ENCODE measurements at places on chromosomes 16 and 17.
A peak's percentile ranks its signal among the peaks of the same experiment; 100 is the strongest.

DNA sequence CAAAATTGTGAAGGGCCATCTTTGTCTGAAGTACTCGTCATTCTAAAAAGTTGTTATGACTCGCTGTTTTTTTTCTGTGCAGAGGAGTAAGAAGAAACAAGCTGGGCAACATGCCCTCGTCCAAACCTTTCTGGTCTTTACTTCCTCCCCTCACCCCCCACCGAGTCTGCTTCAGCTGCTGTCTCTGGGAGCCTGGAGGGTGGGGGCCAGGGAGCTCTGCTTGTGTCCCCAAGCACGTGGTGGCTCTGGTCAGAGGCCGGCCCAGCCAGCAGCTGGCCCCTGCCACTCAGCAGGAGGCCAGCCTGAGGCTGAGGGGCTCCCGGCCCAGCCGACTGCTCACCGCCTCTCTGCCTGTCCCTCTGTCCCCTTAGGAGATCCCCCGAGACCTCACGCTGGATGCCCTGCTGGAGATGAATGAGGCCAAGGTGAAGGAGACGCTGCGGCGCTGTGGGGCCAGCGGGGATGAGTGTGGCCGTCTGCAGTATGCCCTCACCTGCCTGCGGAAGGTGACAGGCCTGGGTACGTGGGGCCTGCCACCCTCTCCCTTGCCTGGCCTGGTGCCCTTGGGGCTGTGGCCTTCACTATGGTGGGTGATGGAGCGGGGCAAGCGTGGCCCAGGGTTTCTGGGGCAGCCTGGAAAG lies 53.7 kb upstream of the LGALS9 start:
- no peak for DNase-seq

GRCh38 chr16:24540602-24541210 lies 1.3 kb downstream of the RBBP6 start:
- no peak for DNase-seq

GRCh38 chr16:83308414-83308813 lies 499.4 kb upstream of the HSBP1 start:
- DNase-seq: no peak

DNA sequence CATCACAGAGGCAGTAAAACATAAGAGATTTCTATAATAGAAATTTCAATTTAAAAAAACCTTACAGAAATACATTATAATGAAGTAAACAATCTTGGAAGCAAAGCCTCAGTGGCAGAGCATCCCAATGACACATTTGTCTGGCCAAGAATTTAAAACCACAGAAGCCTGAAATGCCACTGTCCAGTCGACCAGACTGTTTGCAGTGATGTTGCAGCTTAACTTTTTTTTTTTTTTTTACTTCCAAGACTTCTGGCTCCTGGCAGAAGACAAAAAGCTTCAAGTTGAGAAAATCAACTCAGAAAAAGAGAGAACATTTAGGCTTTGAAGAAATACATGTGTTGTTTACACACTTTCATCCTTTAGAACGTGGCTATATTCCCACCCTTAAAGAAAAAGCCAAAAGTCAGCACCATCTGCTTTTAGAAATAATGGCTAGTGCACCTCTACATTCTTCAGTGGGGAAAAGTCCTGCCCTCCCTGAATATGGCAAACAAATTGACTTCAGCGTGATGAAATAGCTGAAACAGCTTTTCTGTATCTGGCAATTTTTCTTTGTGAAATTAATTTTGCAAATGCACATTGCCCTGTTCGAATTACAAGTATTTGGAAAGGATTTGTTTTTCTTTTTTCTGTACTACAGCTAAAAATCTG lies 205.5 kb upstream of the MON1B start:
- no peak for DNase-seq

- no peak for DNase-seq
Observed at GRCh38 chr16:3113765-3114479, 1.5 kb downstream of the ZNF205 start.

DNA sequence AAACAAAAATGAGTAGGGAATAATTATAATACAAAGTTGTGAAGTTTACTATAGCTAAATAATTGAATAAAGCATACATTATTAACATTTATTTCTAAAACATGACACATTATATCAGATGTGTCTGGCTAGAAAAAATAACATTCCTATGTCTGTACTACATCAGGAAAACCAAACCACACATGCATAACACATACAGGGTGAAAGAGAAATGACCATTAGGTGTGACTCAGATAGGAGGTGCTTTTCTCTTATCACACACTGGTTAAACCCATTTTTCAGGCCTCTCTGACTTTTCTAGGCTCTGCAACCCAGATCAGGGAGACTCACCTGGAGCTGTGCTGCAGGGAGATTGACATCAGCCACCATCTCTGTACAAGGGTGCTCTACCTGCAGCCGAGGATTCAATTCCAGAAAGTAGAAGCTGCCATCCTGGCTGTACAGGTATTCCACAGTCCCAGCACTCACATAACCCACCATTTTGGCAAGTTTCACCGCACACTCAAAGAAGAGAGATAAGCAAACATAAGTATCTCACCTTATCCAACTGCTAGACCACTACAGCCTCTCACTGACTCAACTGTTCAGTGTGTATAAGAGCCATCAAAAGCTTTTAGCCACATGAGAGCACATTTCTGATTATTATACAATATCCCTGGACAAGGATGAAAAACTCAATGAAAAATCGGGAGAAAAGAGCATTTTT lies 116.6 kb upstream of the C17orf78 start:
- DNase-seq: no peak

GRCh38 chr16:67749436-67750078 lies 30.4 kb upstream of the GFOD2 start:
- no peak for DNase-seq

- no peak for DNase-seq
Observed at GRCh38 chr16:54106057-54106456, 180.5 kb downstream of the IRX3 start.

DNA sequence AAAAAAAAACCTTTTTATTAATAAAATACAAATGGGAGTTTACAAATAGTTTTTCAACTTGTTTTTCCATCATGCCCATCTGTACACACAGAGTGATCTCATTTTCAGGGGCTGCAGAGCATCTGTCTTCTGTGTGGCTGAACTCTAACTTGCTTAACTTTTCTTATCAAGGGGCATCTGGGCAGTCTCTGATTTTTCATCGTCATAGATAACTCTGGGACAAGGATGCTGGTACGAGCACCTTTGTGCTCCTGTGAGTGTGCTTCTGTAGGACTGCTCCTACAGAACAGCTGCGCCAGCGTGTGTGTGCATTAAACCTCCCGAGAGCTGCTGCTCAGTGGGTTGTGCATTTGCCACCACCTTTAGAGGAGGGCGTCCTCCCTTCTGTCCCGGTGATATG lies 34.6 kb upstream of the TAC4 start:
- DNase-seq: no peak

- DNase-seq: no peak
Observed at GRCh38 chr16:6206080-6206479, 1108.5 kb upstream of the EEF2KMT start.

DNA sequence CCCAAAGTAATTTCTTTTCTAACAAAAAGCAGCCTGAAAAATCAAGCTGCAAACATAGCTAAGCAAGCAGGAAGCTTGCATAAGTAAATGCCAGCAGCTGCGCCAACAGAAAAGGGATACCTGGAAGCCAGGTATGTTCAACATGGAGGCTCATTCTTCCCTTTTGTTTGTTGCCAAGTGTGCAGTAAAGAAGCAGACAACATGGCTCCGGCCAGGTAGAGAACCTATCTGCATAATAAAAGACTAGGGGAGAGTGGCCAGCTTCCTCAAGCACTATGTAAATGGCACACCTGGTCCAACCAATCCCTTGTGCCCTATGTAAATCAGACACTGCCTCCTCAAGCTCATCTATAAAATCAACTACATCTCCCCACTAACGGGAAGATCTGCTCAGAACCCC lies 1407.0 kb downstream of the CDH11 start:
- DNase-seq: no peak

DNA sequence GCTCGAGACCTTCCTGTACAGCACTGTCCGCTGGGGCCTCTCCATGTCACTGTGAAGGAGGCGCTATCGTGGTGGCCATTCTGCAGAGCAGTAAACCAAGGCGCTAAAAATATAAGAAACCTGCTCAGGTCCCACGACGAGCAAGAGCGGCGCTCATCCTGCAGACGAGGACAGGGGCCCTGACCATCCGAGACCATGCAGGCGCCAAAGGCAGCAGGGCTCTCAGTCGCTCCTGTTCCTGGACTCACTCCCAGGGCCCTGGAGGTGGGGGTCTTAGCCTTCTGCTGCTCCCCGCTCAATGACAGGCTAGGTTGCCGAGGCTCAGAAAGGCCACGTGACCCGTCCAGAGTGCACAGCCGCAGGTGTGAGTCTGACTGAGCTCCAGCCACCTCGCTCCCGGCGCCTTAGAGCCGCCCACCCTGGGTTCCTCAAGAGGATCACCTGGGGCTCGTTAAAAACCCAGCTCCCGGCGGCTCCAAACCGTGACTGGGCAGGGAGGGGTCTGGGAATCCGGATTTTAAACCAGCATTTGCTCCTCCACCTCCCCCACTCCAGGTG lies 509 bp upstream of the ATP2C2 start:
- no peak for DNase-seq

DNA sequence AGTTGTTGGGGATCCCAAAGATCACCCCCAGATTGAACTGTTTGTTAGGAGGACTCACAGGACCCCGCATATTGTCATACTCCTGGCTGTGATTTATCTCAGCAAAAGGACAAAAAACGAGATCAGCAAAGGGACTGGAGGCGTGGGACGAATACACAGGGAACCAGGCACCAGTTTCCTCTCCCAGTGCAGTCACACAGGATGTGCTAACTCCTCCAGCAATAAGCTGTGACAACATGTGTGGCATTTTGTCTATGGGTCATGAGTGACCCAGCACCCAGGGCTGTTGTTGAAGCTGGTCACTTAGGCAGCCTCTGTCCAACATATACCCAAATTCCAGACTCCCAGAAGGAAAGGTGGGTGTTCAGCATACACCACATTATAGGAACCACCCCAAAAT lies 60.9 kb downstream of the CPPED1 start:
- DNase-seq: no peak

DNA sequence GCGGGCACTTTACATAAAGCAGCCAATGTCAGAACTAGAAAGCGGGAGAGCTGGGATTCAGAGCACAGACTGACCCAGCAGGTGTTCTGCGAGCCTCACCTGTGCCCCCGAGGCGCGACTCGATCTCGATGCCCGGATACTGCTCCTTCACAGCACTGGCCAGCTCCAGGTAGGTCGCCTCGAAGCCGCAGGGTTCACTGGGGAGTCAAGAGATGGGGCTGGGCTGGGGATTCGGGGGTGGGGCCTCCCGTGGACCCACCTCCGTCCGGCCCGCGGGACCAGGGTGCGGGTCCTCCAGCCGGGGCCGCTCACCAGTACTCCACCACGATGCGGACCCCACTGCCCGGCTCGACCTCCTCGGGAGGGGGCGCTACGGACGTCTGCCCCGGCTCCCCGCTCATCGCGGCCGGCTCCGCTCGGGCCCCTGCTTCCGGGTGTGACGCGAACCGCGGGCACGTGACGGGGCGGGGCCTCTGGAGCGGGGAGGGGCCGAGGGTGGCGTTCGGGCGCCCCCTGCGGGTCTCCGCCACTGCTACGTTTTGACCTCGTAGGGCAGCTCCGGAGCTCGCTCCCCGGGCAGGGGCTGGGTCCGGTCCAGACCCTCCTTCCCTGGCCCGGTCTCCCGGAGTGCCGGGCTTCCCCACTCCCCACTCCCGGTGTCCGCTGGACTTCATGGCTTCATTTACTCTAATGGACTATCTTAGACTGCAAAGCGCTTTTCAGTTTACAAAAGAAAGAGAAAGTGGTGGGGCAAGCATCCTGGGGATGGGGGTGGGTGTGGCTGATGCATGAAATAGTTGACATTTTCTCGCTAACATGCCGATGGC lies at the start of gene MIEN1:
TSS of gene MIEN1 (minus strand) at position 438 of the 827 bp plus-strand sequence. CDS start at position 401, 37 bp downstream.
- peak; percentile 91 for DNase-seq

- DNase-seq: no peak
Observed at GRCh38 chr17:40457964-40458791, 14.9 kb downstream of the IGFBP4 start.

- DNase-seq: no peak
Observed at GRCh38 chr17:78571329-78571728, 5.9 kb downstream of the DNAH17 start.

- DNase-seq: no peak
Observed at GRCh38 chr16:19555938-19556771, 652 bp downstream of the VPS35L start.

DNA sequence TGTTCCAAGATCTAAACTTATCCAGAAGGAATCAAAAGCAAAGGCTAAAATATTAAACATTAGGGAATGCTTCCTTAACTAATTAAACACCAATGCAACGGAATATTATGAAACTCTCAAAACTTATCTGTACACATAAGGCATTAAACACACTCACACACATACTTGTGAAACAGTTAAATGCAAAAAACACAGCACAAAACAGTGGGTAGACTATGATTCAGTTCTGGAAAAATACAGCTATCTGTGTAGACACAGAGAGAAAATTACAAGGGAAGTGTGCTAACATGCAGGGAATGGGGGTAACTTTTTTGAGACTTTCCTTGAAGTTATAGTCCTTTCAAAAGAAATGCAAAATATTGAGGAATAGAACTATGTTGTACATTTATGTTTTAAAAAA lies 36.7 kb upstream of the CCL1 start:
- no peak for DNase-seq

GRCh38 chr17:77899498-77899897 lies 59.0 kb upstream of the TNRC6C start:
- no peak for DNase-seq

DNA sequence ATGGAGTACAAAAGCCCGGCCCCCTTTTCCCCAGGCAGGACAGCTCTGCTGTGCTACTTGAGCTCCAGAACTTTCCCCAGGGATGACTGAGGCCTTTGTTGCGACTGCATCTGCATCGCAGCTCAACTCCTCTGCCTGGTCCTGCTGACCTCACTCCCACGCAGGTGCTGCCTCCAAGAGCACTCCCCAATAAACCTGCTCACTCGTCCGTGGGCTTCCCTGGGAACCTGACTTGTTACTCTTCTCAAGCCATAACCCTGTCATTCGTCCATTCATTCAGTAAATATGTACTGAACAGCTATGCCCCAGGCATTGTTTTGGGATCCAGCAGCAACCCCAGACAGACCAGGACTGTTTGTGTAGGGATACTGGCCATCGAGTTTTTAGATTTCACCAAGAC lies 11.6 kb upstream of the RMI2 start:
- DNase-seq: no peak
